Kasumi-1 (cell line): ENCODE measurements at places on chromosomes 4 and X.

DNA sequence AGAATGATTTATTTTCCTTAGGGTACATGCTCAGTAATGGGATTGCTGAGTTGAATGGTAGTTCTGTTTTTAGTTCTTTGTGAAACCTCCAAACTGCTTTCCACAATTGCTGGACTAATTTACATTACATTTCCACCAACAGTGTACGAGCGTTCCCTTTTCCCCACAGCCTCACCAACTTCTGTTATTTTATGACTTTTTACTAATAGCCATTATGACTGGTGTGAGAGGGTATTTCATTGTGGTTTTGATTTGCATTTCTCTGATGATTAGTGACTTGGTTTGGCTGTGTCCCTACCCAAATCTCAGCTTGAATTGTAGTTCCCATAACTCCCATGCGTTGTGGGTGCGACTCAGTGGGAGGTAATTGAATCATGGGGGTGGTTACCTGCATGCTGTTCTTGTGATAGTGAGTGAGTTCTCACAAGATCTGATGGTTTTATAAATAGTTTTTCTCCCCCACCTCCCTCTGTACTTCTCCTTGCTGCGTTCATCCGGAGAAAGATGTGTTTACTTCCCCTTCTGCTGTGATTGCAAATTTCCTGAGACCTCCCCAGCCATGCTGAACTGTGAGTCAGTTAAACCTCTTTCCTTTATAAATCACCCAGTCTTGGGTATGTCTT, 95.1 kb downstream of the GBA3 start:
- DNase-seq: peak; percentile 58

GRCh38 chr4:151045907-151046306, 30.8 kb upstream of the LRBA start:
- peak; percentile 15 for DNase-seq

- no peak for DNase-seq
Measured at GRCh38 chr4:15990570-15991285, 27.8 kb upstream of the FGFBP2 start.

GRCh38 chrX:39756086-39756883, 341.5 kb downstream of the BCOR start:
- no peak for DNase-seq

DNA sequence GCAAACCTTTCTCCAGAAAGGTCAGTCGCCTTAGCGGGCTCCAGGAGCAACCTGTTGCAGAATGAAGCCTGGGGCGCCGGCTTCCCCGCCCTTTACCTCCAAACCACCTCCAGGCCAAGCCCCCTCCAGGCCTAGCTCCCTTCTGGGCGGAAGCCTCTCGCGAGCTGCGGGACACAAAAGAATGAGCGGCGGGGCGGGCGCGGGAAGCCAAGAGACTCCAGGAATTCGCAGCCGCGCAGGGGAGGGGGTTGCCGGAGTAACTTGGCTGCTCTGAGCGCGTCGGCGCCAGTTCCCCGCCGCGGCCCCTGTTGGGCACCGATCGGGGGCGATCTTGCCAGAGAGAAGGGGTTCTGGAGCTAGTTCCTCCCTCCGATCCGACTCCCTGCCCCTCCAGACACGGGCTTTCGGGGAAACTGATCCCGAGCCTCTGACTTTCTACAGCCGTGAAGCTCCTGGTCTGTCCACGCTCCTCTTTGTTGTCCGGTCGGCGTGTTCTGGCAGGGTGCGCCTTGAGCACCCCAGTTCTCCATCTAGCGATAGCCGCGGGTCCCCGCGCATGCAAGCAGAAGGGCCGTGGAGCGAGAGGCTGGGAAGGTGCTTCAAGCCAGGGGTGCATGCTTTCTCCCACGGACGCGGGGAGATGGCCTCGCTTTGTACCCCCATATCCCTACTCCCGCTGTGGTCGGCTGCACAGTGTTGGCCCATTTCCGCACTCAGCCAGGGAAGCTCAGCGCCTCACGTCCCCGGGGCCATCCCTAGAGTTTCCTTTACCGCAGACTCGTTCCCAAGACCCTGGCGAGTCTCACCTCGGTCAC, 1.2 kb downstream of the PROM1 start:
- DNase-seq: peak; percentile 21

GRCh38 chr4:82268050-82268825, 105.6 kb downstream of the HNRNPD start:
- peak; percentile 90 for DNase-seq

DNA sequence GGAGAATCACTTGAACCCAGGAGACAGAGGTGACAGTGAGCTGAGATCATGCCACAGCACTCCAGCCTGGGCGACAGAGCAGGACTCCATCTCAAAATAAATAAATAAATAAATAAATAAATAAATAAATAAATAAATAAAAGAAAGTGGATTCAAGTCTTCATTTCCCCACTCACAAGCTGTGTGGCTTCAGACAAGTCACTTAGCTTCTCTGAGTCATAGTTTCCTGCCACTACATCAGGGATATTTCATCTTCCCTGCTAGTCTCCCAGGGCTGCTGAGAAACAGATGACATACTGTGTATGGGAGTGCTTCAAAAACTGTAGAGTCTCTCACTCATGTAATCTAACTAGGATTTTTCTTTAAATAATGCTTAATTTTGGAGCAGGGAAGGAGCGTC, 37.2 kb downstream of the TBC1D9 start:
- no peak for DNase-seq

GRCh38 chr4:39384563-39384962, 18.4 kb upstream of the RFC1 start:
- no peak for DNase-seq

DNA sequence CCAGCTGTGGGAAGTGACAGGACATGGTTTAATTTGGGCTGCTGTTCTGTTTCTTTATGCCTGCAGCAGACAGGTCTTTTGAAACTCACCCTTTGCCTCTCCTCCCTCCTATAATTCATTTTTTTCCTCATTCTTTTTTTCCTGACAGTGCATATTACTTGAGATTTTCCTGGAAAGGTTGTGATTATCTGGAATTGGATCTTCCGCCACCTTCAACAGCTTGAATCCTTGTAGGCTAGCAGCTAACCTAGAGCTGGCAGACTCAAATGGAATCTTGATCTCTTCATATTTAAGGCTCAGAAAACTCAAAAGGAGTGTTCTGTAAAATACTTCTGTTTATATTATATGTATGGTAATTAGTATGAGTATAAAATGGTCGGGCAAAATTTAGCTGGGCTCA, 49.3 kb upstream of the CLCN4 start:
- no peak for DNase-seq

DNA sequence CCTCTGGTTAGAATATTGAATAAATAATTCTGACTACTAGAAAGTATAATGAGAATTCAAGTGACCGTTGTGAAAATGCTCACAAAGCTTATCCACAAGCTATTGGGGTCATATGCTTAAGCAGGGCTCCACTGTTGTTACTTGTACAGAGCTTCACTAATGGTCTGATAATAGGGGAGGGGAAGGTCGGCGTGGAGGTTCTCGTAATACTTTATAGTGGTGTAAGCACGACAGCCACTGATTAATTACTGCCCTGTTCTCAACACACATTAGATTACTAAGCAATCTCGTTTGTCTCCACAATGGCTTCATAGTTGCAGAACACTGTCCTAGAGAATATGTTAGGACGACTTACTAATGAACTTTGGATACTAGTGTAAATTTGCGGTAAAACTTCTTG, 11.6 kb downstream of the UNC5C start:
- DNase-seq: no peak

GRCh38 chr4:149961876-149962597, 116.2 kb upstream of the DCLK2 start:
- DNase-seq: no peak

- DNase-seq: peak; percentile 91
Measured at GRCh38 chr4:54539500-54540029, 118.2 kb upstream of the KIT start.

GRCh38 chrX:25872786-25873185, 265.4 kb upstream of the MAGEB18 start:
- DNase-seq: no peak

- no peak for DNase-seq
Measured at GRCh38 chr4:162782778-162783525, 383.7 kb downstream of the NAF1 start.

- DNase-seq: no peak
Measured at GRCh38 chr4:10998846-10999245, 314.3 kb upstream of the CLNK start.

GRCh38 chr4:157961229-157961990, 211.4 kb downstream of the GASK1B start:
- no peak for DNase-seq

GRCh38 chr4:5124876-5125275, 73.6 kb downstream of the STK32B start:
- DNase-seq: no peak

- peak; percentile 44 for DNase-seq
Measured at GRCh38 chrX:32170481-32170880, 1040.9 kb downstream of the DMD start.

DNA sequence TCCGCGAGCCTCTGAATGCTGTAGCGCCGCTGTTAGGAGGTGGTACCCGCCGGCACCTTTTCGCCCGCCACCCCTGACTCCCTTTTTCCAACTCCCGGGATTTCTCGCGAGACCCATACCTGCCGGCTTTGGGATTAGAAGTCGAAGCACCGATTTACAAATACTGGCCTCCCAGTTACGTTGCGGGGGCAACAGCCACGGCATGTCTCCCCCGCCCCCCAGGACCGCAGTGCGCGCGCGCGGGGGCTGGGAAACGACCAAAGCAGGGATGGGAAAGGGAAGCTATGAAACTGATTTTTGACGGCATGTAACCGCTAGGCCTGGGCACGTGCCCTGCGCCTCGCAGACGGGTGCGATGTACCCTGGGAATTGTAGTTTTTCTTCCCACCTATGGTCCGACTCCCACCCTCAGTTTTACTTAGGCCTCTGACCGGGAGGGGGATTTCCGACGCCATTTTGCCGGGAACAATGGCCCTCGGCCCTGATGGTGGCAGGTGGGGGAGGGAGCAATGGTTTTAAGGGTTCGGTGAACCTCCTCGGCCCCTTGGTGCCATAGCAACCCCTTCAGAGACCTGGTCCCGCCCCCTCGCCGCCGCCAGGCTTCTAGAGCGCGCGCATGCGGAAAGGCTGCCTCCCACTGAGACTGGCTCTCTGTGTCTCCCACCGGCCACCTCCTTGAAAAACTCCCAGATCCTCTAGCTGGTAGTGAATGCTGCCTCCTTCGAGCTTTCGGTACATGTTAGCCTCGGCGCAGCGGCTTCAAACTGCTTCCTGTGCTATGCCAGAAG, 772 bp upstream of the WNK3 start:
- peak; percentile 60 for DNase-seq

GRCh38 chrX:121932688-121933087, 885.3 kb downstream of the GLUD2 start:
- no peak for DNase-seq

DNA sequence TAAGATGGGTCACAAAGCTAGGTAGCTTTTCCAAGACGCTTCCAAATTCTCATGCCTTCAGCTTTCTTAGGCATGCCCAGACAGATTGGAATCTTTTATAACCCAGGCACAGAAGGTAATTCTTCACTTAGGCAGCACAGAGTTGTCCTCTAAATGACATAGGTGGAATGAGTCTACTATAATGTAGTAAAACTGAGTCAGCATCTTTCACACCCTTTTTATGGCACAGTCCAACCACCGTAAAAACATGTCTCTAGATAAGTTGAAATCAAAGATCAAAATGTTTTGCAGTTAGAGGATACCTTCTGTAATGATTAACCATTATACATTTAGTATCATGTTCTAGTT, 128.4 kb upstream of the FAT1 start:
- no peak for DNase-seq

DNA sequence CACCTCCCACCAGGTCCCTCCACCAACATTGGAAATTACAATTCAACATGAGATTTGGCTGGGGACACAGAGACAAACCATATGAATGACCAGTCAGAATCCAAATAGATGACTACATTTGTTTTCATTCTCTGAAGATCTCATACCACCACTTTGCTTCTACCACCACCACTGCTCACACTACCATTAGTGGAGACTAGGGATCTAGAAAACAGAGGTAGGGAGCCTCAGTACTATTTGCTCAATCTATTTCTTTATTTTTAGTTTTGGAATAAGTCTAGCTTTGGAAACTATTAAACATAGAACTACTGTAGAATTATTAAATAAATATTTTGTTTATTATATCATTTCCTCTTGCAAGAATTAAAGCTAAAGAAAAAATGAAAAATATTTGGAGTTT, 727.9 kb downstream of the CCSER1 start:
- no peak for DNase-seq

GRCh38 chr4:114217150-114217817, 237.8 kb upstream of the ARSJ start:
- DNase-seq: no peak

GRCh38 chr4:138055890-138056289, 186.3 kb downstream of the SLC7A11 start:
- no peak for DNase-seq

GRCh38 chr4:92307866-92308265, 4.1 kb downstream of the GRID2 start:
- no peak for DNase-seq

DNA sequence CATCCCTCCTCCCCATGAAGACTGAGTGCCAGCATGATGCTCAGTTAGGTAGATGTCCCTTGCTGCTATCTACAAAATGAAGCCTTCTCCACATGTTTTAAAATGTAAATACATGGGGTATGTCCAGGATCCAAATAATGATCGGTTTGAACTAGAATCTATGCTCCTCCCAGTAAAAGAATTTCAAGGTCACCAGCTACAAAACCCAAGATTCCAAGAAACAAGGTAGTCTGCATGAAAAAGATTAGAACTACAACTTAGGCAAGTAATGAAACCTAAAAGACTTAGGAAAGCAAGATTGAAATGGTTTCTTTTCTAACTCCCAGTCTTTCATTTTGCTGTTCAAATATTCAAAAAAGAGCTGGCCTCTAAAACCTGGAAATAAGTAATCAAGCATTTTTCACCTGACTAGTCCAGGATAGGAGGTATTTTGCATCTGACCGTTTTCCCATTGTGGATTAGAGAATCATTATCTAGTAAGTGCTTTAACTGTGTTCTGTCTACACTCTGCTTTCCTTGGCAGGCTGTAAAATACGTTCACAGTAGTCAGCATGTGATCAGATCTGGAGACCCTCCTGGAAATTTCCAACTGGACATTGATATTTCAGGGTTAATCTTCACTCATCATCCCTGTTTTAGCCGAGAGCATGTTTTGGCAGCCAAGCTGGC, 57.4 kb downstream of the CC2D2A start:
- no peak for DNase-seq

- DNase-seq: peak; percentile 40
Measured at GRCh38 chr4:74536557-74536956, 91.6 kb downstream of the AREG start.

GRCh38 chr4:5888222-5889001, 4.5 kb downstream of the CRMP1 start:
- no peak for DNase-seq

GRCh38 chr4:152434011-152434410, 101.9 kb downstream of the FBXW7 start:
- DNase-seq: no peak

- DNase-seq: no peak
Measured at GRCh38 chr4:186557061-186557460, 1.7 kb upstream of the MTNR1A start.

DNA sequence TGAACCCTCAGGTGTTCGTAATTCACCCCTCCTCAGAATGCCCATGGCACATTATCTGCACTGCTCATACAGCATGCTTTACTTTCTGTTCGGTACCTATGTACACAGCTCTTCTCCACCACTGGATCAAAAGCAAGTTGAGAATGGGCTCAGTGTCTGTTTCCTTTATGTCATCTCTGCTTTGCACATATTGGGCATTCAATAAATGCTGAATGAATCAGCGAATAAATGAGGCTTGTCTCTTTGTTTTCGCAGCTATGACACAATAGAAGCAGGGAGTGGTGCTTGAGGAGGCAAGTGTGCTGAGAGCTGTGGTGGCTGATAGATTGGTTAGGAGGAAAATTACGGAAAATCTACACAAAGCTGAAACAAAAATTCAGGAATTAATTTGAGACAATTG, 109.1 kb upstream of the VMA21 start:
- DNase-seq: no peak
